Activated CD8-positive, alpha-beta memory T cell treated with anti-CD3 and anti-CD28 coated beads, Interleukin-2, amount 50 U/mL, for 4 hours (primary cell): ENCODE measurements at places on chromosomes 7 and 10.

- DNase-seq, result no peak
Observed at GRCh38 chr7:75889223-75889825, 10.5 kb downstream of the RHBDD2 start.

- DNase-seq, result no peak
Observed at GRCh38 chr7:46660402-46660980, 739.4 kb upstream of the IGFBP3 start.

DNA sequence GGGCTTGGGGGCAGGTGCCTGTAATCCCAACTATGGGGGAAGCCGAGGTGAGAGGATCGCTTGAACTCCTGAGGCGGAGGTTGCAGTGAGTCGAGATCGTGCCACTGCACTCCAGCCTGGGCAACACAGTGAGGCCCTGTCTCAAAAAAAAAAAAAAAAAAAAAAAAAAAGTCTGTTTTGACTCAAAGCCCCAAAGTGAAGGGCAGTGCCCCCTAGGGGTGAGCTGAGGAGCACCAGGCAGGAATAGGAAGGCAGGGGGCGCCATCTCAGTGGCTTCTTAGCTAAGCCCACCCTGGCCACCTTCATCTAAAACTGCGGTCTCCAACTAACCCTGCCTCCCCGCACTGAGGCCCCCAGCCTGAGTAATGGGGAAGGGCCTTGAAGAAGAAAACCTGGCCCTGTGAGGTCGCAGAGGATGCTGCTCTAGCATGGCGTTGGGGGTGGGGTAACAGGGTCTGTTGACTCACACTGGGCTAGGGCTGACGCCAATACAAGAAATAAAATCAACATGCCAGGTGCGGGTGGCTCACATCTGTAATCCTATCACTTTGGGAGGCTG is 9.8 kb downstream of the PODXL start:
- DNase-seq, result peak; percentile 35

DNA sequence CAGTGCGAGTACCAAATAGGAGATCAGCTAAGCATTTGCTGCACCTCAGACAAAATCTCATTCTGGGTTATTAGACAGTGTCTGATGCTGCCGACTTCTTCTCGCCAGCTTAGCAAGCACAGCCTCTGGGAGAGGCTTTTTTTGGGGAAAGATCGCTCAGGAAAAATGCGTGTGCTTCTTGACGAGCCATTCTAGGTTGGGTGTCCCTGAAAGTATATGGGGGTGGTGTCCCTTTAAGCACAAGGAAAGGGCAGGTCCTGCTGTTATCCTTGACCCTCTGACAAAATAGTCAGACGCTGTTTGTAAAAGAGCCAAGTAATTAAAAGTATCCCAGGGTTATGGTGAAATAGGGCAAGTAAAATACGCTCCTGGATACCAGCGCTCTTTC is 540.1 kb upstream of the FZD8 start:
- no peak for DNase-seq

- DNase-seq, result no peak
Observed at GRCh38 chr7:41114131-41114530, 588.8 kb downstream of the INHBA start.

DNA sequence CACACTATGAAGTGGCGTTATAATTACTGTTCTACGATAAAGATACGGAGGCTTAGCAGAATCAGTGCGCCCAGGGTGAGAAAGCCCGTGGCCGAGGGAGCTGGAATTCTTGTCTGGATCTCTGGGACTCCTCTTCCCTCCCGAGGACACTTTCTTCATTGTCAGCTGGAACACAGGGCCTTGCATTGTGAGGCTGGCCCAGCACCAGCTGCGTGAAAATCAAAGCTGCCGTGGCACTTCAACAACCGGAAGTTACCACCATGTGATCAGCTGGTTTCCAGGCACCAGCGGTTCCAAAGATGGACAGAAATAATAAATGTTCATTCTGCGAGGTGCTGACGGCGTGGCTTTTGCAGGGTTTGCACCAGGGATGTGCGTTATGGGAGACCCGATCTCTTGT is 234.0 kb upstream of the PITRM1 start:
- DNase-seq, result no peak

DNA sequence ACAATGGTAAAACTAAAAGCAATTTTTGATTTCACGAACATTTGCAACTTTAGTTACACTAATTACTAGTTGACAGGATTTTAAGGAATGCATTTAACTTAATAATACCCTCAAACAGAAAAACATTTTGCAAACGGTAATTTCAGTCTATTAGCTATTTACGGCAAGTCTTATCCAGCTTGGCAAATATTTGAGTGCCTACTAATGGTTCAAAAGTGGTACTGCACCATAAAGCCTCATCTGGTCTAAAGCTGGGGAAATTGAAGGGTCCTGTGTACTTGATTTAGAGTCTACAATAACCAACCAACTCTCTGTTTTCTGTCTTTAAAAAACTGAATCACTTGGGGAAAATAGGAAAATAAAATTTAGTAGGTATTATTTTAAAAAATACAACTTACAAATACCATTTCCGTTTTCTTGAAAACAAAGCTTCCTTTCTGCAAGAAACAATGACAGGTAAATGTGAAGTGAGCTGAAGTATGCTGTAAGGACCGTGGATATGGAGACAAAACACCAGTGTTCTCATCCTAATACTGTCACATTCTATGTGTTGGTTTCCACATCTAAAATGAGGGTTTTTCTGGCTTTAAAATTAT is 142.3 kb downstream of the VPS50 start:
- DNase-seq, result no peak

- no peak for DNase-seq
Observed at GRCh38 chr10:115503546-115503945, 410.4 kb downstream of the ATRNL1 start.

DNA sequence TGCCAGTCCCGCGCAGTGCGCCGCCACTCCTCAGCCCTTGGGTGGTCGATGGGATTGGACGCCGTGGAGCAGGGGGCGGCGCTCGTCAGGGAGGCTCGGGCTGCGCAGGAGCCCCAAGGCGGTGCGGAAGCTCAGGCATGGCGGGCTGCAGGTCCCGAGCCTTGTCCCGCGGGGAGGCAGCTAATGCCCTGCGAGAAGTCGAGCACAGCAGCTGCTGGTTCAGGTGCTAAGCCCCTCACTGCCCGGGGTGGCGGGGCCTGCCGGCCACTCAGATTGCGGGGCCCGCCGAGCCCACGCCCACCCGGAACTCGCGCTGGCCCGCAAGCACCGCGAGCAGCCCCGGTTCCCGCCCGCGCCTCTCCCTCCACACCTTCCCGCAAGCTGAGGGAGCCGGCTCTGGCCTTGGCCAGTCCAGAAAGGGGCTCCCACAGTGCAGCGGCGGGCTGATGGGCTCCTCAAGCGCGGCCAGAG is 14.4 kb upstream of the WASL start:
- no peak for DNase-seq

DNA sequence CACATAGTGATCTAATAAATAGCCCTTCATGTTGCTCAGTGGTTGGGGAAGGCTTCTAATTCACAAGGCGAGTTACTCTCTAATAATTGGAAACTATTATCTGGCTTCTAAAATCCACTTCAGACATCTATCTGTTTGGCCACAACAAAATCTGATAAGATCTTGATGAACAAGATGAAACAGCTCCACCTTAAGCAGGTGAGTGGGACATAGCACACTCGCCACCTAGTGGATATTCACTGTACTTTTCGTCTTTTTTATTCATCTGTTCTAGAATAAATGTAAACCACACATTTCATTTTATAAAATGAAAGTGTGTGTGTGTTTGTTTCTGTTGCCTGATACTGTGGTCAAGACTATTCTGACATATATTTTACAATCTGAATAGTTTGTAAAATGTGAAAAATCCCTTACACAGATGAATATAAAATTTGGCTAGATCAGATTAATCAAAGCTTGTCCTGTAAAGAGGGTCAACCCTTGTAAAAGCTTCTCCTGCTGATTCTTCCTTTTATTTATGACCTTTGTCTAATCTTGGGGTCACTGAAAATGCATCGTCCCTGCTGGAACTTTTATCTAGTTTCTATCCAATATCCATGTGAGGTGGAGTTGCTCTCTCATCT is 26.5 kb upstream of the CNTNAP2 start:
- DNase-seq, result no peak

DNA sequence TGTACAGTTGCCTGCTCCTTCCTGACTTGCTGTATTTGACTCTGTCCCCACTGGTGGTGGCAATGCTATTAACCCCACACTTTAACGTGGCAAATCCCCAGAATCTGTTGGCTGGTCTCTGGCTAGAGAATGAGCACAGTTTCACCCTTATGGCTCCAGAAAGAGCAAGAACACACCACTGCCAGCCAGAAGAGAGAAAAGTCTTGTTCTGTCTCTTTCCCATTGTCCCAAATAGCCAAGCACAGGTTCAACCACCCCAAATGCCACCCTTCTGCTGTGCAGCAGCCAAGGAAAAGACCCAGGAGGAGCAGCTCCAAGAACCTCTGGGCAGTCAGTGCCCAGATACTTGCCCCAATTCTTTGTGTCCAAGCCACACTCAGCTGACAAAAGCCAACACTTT is 11.3 kb downstream of the SLC16A9 start:
- no peak for DNase-seq

DNA sequence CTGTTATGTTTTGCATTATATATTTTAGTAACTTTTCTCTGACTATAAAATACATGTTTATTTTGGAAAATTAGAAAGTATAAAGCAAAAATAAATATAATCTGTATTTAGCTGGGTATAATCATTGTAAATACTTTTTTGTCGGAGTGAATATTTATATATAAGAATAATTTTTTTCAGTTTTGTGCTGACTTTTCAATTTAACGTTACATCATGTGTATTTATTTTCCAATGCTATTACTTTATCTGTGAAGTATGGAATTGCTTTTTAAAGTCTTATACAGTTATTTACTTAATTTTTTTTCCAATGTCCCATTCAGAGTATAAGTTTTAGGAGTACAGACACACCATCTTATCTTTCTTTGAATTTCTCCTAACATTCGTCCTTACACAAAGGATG is 15.2 kb downstream of the AP3M1 start:
- no peak for DNase-seq

- no peak for DNase-seq
Observed at GRCh38 chr7:151243408-151244195, 4.9 kb downstream of the SMARCD3 start.
